ENCODE measurements at places on chromosomes 5 and 9. TPM values are rescaled to one million over a fixed set of nuclear protein-coding genes. Genes with fewer than 3 reads are reported as not detected.

Gene MARCOL
- not detected for total RNA-seq

Gene CD180
- 0.26 TPM for total RNA-seq

Gene PDE6A
- 0.08 TPM for total RNA-seq

Gene CCNI2
- not detected for total RNA-seq

Gene C5orf63
- total RNA-seq: 2.8 TPM

Gene SLC36A3
- total RNA-seq: not detected

DNA sequence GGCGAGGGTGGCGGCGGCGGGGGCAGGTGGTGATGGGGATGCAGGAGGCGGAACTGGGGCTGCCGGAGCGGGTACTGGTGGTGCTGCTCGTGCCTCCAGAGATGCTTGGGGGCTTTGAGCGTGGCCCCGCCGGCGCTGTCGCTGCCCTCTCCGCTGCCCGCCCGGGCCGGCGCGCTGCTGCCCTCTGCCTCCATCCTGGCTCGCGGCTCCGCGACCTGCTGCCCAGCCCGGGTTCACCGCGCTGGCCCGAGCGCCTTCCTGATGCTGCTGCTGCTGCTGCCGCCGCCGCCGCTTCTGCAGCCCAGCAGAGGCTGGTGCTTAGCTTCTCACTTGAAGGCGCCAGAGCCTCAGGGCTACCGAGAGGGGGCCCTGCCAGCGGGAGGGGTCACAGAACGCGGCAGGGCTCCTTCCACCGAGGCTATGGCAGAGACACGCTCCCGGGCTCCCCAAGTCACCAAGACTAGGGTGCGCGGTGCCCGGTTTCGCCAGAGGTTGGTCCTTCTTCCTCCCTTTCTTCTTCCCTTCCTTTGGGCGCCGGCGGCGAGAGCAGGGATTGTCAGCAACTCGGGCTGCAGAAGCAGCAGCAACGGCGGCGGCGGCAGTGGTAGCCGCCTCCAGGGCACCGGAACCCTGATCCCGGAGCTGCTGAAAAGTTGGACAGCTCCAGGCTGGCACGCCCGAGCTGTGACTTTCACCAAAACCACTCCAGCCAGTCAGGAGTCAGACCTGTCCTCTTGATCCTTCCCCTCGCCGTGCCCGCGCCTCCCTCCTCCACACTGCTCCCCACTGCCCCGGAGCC, at the start of gene PDE4D:
Gene PDE4D, minus strand, starts transcription at position 298 of the 799 bp plus-strand sequence.
- no peak for DNase-seq

DNA sequence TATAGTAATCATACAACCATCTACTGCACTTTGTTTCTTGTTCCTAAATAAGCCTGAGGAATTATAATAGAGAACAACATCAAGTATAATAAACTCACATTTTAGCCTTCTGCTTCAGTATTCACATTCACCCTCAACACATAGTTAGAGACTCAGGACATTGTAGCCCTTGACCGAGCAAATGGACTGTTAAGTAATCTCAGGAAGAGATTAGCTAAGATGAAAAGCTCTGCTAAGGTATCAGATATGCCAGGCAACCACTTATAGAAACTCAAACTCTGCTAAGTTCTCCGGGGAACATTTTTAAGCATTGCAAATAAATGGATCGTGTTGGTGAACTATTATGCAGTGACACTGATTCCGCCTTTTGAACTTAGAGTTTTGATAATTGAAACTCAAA, 252.0 kb downstream of the DTWD2 start:
- DNase-seq: no peak

DNA sequence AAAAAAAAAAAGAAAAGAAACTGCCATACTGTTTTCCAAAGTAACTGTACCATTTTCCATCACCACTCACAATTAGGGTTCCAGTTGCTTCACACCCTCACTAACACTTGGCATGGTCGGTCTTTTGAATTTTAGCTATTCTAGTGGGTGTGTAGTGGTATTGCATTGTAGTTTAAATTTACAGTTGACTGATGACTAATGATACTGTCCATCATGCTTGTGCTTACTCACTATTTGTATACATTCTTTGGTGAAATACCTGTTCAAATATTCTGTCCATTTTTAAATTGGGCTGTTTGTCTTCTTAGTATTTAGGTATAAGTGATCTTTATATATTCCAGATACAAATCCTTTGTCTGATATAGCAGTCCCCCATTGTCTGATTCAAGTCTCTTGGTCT, 36.2 kb upstream of the ZNF169 start:
- no peak for DNase-seq

DNA sequence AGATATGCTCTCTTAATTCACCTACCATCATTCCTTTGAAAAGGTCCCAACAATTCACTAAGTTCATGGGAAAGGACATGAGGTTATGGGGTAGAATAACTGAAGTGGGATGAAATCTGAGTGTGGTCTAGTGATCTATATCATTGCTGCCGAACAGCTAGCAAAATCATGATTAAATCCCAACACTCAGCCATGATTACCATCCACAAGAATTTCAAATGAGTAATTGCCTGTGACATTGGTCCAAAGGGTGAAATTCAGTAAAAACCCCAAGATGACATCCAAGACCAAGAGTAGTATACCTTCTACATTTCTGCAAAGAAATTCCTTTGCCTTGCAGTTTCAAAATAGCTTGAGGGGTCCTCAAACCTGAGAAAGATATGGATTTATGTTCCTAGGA, 225.6 kb downstream of the SPOCK1 start:
- DNase-seq: no peak

DNA sequence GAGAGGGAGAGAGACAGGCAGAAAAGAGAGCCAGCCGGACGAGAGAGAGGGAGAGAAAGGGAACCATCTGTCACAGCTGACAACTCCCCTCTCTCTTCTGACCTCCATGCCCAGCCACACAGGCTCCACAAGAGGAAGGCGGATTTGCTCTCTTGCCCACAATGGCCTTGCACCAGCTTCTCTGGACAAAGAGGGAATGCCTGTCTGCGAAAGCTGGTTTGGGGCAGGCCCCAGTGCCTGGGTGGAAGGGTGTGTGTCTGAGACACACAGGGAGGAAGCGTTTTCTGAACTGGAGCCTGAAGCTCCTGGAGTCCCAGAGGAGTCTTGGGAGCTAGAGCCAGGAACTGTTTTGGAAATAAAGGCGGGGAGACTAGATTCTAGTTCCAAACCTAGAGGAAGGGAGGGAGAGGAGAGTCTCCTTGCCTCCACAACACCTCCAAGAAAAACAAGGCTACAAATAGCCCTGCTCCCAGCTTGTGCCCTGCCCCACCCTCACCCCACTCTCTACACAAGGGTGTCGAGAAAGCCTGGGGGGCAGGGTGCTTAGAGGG, 12.5 kb downstream of the C1QTNF2 start:
- no peak for DNase-seq

DNA sequence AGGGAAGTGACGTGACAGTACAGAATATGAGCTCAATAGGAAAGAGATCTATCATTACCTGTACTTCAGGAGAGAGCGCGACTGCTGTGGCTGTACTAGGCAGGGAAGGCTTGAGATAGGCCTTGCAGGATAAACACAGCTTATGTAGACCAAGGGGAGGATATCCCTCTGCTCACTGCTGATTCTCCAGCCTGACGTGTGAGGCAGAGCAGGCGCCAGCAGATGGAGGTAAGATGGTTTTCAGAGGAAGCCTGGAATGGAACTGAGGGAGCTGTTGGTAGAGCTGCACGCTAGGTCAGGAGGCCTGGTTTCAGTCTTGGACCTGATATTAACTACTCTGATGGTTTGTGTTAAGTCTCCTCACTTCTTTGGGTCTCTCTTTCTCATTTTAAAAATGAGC, 291.4 kb downstream of the YTHDC2 start:
- no peak for DNase-seq

DNA sequence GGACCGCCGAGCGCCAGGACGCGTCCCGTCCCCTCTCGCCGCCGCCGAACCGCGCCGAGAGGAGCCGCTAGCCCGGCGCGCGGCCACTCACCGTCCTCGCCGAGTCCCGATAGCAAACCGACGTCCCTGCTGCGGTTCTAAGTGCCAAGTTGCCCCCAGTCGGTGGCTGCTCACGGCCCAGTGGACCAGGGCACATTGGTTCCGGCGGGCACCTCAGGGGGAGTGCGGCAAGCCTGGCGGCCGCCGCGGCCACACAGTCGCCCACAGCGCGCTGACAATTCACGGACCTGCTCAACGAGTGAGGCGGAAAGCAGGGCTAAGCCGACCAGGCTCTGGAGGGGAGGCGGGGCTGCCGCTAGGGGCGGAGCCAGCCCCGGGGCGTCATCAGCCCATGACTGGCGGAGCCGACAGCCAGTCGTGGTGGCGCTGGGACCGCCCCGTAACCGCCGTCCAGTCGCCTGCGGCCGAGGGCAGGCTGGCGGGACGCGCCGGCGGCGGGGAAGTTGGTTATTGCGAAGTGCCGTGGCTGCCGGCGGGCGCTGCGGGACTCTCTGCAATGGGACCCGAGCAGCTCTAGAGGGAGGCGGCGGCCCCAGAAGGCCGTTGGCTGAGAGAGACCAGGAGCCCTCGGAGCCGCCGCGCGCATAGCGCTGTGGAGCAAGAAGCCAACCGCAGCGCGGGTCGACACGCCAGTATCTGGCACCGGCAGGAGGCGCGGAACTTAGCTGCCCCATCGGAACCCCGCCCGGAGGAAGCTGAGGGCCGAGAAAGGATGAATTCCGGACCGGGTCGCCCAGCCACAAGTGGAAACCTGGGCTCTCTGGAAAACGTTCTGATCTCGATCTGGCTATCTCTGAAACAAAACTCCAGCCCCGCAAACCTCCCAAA, at the start of gene MARCHF3:
Gene MARCHF3, minus strand, starts transcription at position 300 of the 888 bp plus-strand sequence. CDS start 112,387 bp downstream, outside the sequence.
- DNase-seq: peak; percentile 94

- DNase-seq: no peak
Measured at GRCh38 chr5:157269165-157269671, 3.3 kb downstream of the CYFIP2 start.

GRCh38 chr5:175753536-175754402, 95.9 kb downstream of the HRH2 start:
- no peak for DNase-seq

- no peak for DNase-seq
Measured at GRCh38 chr9:125529589-125530515, 177.2 kb downstream of the MAPKAP1 start.

DNA sequence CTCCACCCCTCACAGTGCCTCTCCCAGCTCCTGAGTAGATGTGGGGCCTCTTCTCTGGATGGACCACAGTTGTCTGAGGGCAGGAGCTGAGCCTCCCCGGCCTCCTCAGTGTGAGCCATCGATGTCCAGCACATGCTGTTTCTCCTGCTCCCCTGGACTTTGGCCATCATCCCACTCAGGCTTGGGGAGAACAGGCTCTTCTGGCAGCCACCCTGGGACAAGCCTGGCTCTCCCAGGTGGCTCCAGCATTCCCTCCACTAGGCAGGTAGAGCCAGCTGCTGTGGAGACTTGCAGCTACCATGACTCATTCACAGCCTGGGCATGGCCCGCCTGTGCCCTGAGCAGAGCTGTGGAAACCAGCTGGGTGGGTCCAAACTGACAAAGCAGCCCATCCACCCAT, 77.0 kb downstream of the CSNK1A1 start:
- DNase-seq: no peak

DNA sequence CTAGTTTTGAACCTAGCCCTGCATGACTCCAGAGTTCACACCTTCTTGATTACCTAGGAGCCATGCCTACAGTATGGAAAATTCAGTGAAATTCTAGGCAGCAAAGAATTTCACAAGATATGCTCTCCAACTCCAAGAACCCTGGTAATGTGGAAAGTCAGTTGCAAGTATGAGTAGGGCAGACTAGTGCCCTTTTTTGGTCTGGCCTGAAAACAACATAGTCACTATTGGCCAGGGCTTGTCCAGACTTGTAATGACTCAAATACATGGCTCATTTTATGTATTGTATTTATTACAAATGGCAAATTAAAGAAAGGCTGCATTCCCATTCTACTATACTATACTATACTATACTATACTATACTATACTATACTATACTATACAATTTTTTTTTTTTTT, 160.4 kb downstream of the ESM1 start:
- no peak for DNase-seq

GRCh38 chr9:16410601-16411280, 459.7 kb downstream of the BNC2 start:
- no peak for DNase-seq

- no peak for DNase-seq
Measured at GRCh38 chr9:1173211-1173610, 123.1 kb downstream of the DMRT2 start.

- no peak for DNase-seq
Measured at GRCh38 chr9:131545786-131546335, 538 bp downstream of the PRRT1B start.

DNA sequence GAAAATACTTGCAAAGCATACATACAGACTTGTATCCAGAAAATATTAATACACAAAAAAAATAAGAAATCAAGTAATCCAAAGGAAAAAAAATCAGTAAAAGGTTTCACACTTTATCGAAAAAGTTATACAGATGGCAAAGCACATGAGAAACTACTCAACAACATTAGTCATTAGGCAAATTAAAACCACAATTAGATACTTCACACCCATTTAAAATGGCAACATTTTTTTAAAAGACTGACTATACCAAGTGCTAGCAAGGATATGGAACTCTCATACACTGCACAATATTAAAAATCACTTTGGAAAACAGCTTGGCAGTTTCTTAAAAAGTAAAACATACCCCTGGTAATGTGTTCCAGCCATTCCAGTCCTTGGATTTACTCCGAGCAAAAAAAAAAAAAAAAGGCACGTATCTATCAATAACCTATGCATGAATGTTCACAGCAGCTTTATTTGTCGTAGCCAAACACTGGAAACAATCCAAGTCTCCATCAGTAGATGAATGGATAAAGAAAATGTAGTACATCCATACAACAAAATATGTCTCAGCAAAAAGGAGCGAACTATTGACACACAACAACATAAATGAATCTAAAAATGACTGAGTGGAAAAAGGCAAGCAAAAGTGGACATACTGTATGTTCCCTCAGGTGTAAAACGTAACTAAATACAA, 66.0 kb downstream of the GNAQ start:
- DNase-seq: no peak
